ENCODE measurements at places on chromosomes 3 and 15.

DNA sequence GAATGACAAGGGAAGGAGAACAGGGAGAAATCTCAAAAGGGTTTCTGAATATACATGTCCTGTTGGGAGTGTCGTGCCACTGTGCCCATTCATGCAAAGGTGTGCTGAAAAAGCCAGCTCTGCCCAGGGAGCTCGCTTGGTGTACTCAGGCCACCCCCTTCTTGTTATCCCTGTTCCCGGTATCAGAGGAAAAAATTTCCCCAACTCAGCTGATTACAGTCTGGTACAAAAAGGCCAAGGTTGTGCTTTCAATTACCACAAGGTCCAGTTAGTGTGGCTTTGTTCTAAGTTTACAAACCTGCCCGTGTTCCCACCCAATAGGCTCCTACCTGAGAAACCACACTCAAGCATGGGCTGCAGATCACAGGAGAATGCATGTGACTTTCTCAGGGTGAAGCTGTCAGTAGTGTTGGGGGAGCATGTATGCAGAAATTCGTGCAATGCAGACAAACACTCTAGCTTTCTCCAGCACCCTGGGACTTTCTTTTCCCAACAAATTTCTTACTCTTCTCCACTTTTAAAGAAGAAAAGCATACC, 648.5 kb downstream of the NR2F2 start:
- no peak for DNase-seq

DNA sequence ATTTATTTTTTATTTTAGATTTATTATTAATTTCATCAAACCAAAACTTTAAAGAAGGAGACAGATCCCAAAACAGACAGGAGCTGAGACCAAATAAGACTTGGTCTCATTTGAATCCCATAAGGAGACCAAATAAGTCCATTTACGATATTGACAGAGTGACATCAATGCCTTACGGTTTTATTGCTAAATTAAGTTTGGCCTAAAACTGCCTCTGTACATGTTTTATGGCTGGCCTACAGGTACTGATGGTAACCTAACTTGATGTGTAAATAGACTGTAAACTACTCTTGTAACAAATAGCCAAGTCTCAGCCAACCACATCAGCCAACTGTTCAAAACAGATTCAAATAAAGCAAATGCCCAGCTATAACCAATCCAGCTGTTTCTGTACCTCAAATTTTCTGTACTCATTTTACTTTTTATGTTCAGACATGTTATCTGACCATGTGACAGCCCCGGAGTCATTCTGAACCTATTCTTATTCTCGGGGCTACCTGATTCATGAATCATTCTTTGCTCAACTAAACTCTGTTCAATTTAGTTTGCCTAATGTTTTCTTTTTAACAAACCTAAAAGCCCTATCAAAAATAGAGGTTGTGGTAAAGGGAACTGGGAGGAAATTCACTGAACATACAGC, 89.4 kb upstream of the CDAN1 start:
- no peak for DNase-seq

DNA sequence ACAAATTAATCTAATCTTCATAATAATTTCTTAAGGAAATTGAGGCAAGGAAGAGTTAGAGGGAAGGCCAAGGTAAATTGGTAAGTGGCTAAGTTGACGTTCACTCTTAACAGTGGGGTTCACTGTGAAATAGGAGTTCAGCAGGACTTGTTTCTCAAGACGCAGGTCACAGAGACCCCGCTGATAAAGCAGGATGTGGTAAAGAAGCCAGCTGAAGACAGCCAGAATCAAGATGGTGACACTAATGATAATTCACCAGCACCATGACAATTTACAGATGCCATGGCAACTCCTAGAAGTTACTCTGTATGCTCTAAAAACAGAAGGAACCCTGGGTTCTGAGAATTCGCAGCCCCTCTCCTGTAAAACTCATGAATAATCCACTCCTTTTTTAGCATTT, 100.1 kb upstream of the CTDSPL start:
- no peak for DNase-seq

DNA sequence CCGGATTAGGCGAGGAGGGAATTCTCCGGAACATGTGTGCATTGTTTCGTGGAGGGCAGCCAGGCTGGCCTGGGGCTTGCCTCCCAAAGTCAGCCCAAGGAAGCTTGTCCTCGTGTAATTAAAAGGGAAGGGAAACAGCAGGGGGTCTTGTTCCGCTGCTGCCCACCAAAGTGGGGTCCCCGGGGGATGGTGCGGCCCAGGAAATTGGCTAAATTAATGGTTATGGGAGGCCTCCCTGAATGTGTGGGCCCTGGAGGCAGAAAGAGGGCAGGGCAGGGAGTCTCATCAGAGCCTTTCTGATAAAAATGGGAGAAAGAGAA, 118.1 kb downstream of the OPA1 start:
- no peak for DNase-seq

DNA sequence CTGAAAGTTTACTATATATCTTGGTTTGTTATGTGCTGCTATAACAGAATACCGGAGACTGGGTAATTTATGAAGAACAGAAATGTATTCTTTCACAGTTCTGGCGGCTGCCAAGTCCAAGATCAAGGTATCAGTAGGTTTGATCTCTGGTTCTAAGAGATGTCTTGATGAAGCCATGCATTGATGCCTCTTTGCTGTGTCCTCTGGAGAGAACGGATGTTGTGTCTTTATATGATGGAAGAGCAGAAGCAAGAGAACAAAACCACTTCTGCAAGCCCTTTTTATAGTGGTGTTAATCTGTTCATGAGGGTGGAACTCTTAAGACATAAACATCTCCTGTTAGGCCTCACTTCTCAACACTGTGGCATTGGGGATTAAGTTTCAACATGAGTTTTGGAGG, 62.7 kb downstream of the TCF12 start:
- no peak for DNase-seq

DNA sequence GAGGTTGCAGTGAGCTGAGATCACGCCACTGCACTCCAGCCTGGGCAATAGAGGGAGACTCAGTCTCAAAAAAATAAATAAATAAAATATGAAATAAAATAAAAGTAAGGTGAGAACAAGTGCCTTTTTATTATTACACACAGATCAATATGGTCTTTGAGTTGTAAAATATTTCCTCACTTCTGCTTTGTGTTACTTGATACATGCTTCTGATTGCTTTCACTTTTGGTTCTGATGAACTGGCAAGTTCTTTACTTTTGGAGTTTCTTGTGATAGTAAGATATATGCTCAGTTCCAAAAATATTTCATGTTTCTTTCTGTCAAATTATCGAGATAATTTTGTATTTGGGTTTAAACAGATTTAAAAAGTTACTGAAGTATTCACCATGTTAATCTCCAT, 16.6 kb upstream of the GYG1 start:
- no peak for DNase-seq

DNA sequence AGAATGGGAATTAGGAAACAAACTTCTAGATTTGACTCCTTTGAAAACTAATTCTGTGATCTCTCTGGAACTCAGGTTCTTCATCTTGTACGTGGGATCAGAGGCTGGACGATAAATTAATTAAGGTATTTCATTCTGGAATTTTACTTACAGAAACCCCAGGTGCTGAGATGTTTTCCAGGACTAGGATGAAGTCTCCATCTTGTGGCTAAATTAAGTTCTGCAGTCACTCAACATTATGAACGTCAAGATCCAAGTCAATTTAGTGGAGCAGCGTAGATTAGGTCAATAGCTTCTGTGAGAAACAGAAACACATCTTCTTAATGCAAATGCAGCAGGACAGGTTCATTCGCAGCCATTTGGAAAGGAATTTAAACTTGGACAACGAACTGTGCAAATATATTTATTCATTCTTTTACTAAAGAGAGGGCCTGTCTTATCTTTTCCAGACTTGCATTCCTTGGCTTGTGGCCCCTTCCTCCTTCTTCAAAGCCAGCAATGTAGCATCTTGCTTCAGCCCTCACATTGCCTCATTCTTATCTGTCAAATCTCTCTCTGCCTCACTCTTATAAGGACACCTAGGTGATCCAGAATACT, 26.7 kb upstream of the TMC3 start:
- DNase-seq: no peak

GRCh38 chr3:33438284-33438668, 1.9 kb downstream of the UBP1 start:
- DNase-seq: peak; percentile 37

GRCh38 chr3:25355034-25355885, 72.8 kb upstream of the RARB start:
- DNase-seq: no peak

GRCh38 chr3:106114220-106114619, 245.4 kb upstream of the CBLB start:
- no peak for DNase-seq

- DNase-seq: peak; percentile 63
Measured at GRCh38 chr3:15797642-15798303, at the start of gene ANKRD28. ANKRD28 (minus strand) TSS chr3:15797979; CDS start chr3:15796521, 1,458 bp downstream.

DNA sequence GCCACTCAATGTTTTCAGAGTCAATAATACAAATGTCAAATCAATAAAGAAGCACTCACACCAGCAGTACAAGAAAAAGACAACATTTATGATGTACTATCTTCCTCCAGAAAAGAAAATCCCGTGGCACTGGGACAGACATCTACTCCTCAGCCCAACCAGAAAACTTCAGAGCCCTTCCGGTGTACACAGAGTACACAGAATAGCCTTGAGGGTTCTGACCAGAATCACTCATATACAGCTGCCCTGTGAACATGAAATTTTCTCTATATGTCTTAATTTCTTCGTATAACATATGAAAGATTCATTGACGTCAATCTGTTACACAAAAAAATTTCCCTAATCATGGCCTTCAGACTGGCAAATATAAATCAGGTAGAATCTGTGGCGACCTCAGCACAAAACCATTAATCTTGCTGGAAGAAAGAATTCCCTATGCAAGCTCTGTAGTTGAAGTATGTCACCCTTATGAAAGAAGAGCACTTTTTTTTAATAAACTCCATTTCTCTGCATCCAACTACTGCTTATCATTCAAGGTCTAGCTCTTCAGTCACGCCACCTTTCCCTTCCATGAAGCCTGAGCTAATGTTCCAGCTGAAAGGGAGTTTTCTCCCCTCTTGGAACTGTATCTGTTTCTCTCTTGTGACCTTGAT, 53.8 kb upstream of the PLAAT1 start:
- DNase-seq: no peak

GRCh38 chr3:161413127-161413854, 42.0 kb upstream of the SPTSSB start:
- peak; percentile 74 for DNase-seq

DNA sequence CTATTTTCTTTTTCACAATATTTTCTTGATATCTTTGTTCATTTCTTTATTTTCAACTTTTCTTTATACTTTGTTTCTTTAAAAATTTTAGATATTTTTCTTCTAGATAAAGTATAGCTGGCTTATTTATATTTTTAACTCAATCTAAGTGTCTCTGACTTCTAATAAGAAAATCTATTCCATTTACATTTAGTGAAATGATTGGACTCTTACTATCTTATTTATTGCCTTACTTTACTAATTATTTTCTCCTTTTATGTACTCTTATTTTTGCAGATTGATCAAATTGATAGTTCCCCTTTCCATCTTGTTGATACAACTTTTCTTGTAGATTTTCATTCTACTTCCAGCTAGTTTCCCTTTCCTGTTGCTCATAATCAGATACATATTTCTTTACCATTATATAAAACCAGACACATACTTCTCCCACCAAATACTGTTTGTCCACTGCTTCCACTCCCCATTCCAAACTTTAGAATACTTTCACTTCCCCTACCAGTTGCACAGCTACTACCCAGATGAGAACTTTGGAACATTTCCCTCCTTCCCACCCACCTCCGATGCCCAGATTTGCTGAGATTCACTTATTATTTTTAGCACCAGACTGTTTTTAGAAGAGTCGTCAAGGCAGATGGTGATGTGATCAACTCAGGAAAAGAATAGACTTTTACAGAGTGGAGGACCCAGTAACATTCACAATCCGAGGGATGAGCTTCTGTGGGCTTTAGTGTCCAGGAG, 151.5 kb downstream of the LIPC start:
- DNase-seq: no peak

DNA sequence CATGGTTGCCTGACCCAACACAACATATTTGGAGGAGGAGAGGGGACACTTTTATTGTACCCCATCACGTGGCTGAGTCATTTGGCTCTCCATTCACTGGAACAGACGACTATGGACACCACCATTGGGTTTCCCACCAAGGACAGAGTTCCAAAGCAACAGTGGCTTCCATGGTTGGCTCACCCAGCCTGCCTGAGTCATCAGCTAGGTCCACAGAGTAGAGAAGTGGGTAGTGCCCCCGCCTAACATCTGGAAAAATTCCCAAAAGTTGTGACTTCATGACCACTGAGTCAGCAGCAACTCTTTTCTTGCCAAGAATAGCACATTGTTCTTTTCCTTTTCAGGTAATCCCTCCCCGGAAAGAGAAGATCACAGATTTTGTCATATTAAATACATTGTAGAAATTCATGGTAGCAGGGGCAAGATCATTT, 3.0 kb upstream of the PPP1R2 start:
- DNase-seq: no peak

GRCh38 chr3:55923626-55924025, 436.5 kb upstream of the WNT5A start:
- DNase-seq: no peak

- no peak for DNase-seq
Measured at GRCh38 chr15:40412095-40412759, 6.6 kb downstream of the IVD start.

GRCh38 chr3:102174312-102174712, 260.5 kb upstream of the ZPLD1 start:
- DNase-seq: no peak

DNA sequence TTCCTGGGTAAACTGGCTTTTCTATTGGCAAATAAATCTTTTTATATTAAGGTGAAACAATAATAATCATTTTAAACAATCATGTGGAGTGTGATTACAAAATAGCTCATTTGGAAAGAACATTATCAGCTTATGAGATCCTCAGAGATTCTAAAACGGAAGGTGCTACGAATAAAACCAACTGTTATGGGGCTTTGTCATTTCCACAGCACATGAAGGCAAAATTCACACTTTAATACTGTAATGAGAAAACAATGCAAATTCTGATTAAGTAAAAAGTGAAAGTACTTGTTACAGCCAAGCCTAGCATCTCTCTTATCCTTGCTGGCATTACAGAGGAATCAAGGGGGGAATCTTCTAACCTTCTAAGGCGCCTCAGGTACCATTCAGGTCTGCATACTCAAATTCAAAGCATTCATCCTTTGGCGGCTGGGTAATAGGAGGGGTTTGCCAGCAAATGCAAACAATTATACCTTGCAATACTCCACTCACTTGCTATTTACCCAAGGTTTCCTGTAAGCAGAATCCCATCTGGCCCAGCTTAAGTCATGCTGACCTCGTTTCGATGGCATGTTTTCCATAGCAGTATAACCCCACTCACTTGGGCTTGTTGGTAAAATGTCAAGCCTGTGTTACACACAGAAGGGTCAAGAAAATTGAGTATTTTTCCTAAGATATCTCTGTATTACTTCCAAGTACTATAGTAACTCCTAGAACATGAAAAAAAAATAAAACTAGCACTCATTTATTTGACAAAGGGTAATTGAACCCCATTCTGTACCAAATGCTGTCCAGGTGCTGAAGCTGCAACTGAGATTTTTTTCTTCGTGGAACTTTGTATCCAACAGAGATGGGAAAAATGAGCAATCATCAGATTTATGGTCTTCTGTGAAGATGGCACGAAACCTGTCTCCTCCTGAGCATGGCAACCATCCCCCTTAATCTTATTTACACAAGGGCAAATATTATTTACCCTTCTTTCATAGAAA, 183.7 kb upstream of the LMCD1 start:
- DNase-seq: no peak
